ENCODE measurements at places on chromosomes 11 and 22. TPM values are rescaled to one million over a fixed set of nuclear protein-coding genes. Genes with fewer than 3 reads are reported as not detected.

Gene TBX10
- not detected for total RNA-seq

Gene AMPD3
- 5.0 TPM for total RNA-seq

Gene CCDC15
- total RNA-seq, result 2.5 TPM

Gene XKR3
- not detected for total RNA-seq

Gene MEI1
- total RNA-seq, result 0.64 TPM

Gene NUP160
- 22.2 TPM for total RNA-seq

Gene PVALB
- 0.58 TPM for total RNA-seq

Gene MICAL2
- total RNA-seq, result 252 TPM

Gene MTFP1
- total RNA-seq, result 25.1 TPM

Gene SLC22A6
- not detected for total RNA-seq

Gene SREBF2
- 78.9 TPM for total RNA-seq

Gene RASD2
- total RNA-seq, result 0.29 TPM

Gene CREB3L1
- 6.3 TPM for total RNA-seq

Gene OR10G4
- not detected for total RNA-seq

Gene KRTAP5-9
- total RNA-seq, result not detected

Gene PPME1
- 33.3 TPM for total RNA-seq

Gene MGAT3
- 0.05 TPM for total RNA-seq

Gene NRGN
- 10.6 TPM for total RNA-seq

Gene TEX54
- total RNA-seq, result not detected

Gene SAA1
- not detected for total RNA-seq

Gene PLEKHB1
- 0.58 TPM for total RNA-seq

Gene IFTAP
- 29.9 TPM for total RNA-seq

Gene ARHGAP20
- 0.70 TPM for total RNA-seq

Gene C11orf16
- total RNA-seq, result not detected

Gene ABCG4
- total RNA-seq, result 0.29 TPM

Gene SLC22A12
- total RNA-seq, result not detected

Gene PRODH
- total RNA-seq, result 1.0 TPM

Gene OVOL1
- total RNA-seq, result not detected

Gene KRTAP5-10
- not detected for total RNA-seq

Gene PDGFD
- total RNA-seq, result 31.1 TPM

Gene PLA2G3
- total RNA-seq, result not detected

Gene NAALADL1
- 2.8 TPM for total RNA-seq

Gene LGALS12
- not detected for total RNA-seq

Gene OR8D4
- not detected for total RNA-seq

Gene APOL5
- not detected for total RNA-seq

Gene MN1
- total RNA-seq, result 8.0 TPM

Gene BEST1
- not detected for total RNA-seq

Gene CD6
- 1.6 TPM for total RNA-seq
